ENCODE measurements at places on chromosomes 13 and 19. TPM values are rescaled to one million over a fixed set of nuclear protein-coding genes. Genes with fewer than 3 reads are reported as not detected.
A peak's percentile ranks its signal among the peaks of the same experiment; 100 is the strongest.

GRCh38 chr19:40810160-40810559, 11.2 kb downstream of the EGLN2 start:
- H3K4me1 ChIP-seq, result peaks cover 14% of the 10 kb centered on the region
- 0 out of 2 replicates have a peak, but pooled peaks cover 9% of the 10 kb centered on the region for H3K36me3 ChIP-seq
- peak overlapping the region; percentile 74 for H3K4me3 ChIP-seq
- peak overlapping the region; percentile 49 for H3K27ac ChIP-seq
- no peaks in the 10 kb centered on the region for H3K27me3 ChIP-seq

- peak overlapping the region; percentile 61 for H3K27ac ChIP-seq
- H3K27me3 ChIP-seq, result no peaks in the 10 kb centered on the region
- H3K4me3 ChIP-seq, result peak overlapping the region; percentile 80
- DNase-seq, result peak; percentile 58
- no peaks in the 10 kb centered on the region for H3K36me3 ChIP-seq
These were observed 17.5 kb downstream of the SYDE1 start for GRCh38 chr19:15124572-15125231.

DNA sequence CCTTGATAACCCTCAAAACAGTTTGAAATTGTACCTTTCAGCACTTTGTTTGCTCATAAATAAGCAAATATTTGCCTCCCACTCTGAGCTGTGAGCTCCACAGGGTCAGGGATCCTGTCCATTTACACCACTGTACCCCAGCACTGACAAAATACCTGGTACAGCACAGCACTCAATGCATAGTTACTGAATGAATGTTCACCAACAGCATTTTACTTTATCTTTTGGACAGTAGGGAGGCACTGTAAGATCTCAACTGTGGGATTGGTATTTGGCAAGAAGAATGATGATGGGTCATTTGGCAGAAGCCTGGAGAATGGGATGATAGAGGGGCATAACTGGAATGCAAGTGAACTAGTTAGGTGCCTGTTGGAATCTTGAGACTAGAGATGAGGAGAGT, 127.2 kb upstream of the ARGLU1 start:
- no peak for DNase-seq
- H3K27me3 ChIP-seq, result no peaks in the 10 kb centered on the region
- no peaks in the 10 kb centered on the region for H3K36me3 ChIP-seq
- H3K27ac ChIP-seq, result no peak overlapping the region

Gene ZNF132
- total RNA-seq, result 6.1 TPM

GRCh38 chr13:48431431-48431830, 18.5 kb upstream of the LPAR6 start:
- no peaks in the 10 kb centered on the region for H3K36me3 ChIP-seq
- peaks cover 22% of the 10 kb centered on the region for H3K4me1 ChIP-seq
- H3K27me3 ChIP-seq, result no peaks in the 10 kb centered on the region
- DNase-seq, result peak; percentile 30

DNA sequence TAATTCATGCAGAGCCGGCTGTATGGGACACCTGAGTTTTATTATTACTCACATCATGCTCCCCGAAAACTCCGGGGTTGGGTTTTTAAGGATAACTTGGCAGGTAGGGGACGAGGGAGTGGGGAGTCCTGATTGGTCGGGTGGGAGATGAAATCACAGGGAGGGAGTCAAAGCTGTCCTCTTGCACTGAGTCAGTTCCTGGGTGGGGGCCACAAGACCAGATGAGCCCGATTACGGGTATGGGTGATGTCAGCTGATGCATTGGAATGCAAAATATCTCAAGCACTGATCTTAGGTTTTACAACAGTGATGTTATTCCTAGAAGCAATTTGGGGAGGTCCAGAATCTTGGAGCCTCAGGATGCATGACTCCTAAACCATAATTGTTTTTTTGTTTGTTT, 18.6 kb upstream of the COG3 start:
- no peak overlapping the region for H3K27ac ChIP-seq
- no peaks in the 10 kb centered on the region for H3K27me3 ChIP-seq
- no peak overlapping the region for H3K4me3 ChIP-seq
- H3K36me3 ChIP-seq, result no peaks in the 10 kb centered on the region
- no peaks in the 10 kb centered on the region for H3K4me1 ChIP-seq
- DNase-seq, result peak; percentile 69

GRCh38 chr13:50130123-50130946, 115.1 kb downstream of the KCNRG start:
- peak overlapping the region; percentile 68 for H3K4me3 ChIP-seq
- no peaks in the 10 kb centered on the region for H3K27me3 ChIP-seq
- no peaks in the 10 kb centered on the region for H3K36me3 ChIP-seq
- H3K4me1 ChIP-seq, result peaks cover 7% of the 10 kb centered on the region

Gene CYP4F22
- total RNA-seq, result not detected

- DNase-seq, result no peak
- no peak overlapping the region for H3K4me3 ChIP-seq
- no peak overlapping the region for H3K27ac ChIP-seq
- no peaks in the 10 kb centered on the region for H3K4me1 ChIP-seq
These were observed 700.0 kb downstream of the SLITRK6 start for GRCh38 chr13:85099245-85099644.

Gene NKPD1
- total RNA-seq, result 0.25 TPM

- H3K36me3 ChIP-seq, result no peaks in the 10 kb centered on the region
- H3K4me3 ChIP-seq, result no peak overlapping the region
- no peak for DNase-seq
- no peaks in the 10 kb centered on the region for H3K27me3 ChIP-seq
- H3K4me1 ChIP-seq, result no peaks in the 10 kb centered on the region
These were observed 687.8 kb downstream of the DIAPH3 start for GRCh38 chr13:59475911-59476310.

DNA sequence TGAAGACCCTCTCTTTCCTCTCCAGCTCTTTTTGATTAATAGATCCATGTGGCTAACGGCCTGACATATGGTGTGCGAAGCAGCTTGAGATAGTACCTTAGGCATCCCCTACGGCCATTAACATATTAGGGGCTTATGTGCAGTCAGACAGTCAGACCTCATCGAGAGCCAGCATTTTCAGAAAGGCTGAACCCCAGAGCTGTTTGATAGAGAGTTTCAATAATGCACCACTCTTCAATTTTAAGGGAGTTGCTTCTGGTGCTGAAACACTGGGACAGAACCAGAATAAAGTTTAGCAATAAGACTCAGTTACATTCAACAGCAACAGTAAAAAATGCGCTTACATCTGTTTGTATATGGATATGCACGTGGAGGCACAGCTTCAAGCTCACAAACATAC, 10.8 kb downstream of the POU4F1 start:
- no peaks in the 10 kb centered on the region for H3K36me3 ChIP-seq
- no peak overlapping the region for H3K4me3 ChIP-seq
- no peak for DNase-seq
- no peaks in the 10 kb centered on the region for H3K4me1 ChIP-seq
- H3K27ac ChIP-seq, result no peak overlapping the region

DNA sequence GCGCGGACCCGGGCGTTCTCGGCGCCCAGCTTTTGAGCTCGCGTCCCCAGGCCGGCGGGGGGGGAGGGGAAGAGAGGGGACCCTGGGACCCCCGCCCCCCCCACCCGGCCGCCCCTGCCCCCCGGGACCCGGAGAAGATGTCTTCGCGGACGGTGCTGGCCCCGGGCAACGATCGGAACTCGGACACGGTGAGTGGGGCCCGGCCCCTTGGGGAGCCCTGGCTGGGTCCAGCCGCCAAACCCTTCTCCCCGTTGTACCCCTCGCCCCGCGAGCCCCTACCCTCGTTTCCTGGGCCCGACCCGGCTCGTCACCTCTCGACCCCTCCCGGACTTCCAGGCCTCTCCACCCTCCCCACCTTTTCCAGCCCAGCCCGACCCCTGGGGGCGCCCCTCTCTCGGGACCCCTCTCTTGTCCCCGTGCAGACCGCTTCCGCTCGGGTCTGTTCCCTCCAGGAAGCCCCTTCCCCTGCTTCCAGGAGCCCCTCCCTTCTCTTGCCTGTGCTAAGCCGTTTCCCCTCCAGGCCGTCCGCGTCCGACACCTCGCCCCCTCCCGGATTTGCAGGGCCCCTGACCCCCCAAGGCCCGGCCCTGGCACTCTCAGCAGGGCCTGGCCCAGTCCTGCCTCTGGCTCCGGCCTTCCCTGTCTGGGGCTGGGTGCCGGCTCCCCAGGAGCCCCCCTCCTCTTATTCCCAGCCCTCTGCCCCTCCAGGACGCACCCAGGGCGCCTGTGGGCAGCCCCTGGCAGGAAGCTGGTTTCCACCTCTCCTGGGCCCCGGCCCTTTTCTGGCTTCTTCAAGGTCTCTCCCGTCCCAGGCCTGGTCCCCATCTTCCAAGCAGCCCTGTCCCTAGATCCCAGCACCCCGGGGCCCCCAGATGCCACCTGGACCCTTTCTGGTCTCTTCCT, 632 bp downstream of the MARK4 start:
- H3K36me3 ChIP-seq, result no peaks in the 10 kb centered on the region
- peaks cover 16% of the 10 kb centered on the region for H3K4me1 ChIP-seq
- DNase-seq, result peak; percentile 56

DNA sequence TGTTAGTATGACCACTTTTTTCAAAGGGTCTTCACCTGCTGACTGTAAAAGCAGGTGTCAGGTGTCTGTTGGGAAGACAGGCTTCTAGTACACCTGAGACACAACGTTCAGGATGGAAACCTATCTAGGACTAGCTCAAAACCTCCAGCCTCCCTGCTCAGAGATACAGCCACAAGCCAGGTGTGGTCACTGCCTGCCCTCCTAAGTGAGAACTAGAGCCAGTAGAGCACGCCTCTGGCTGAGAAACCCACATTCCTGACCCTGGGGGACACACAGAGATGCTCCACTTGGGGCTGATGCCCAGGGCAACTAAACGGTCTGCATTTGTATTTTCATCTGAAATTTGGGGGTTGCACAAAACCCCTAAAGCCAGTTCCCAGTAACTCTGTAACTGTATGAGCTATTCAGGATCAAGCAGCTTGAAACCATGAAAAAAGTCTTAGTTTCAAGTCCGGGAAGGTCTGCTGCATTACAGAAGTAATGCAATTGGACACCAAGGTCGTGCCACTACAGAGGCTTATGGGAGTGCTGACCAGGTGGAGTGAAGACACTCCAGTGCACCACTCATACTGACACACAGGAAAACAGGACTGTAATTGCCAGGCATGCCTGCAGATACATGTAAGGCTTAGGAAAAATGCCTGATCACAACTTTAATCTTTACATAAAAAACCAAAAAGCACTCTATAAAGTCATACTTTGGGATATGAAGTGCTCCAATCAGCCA, 27.8 kb downstream of the ANKRD10 start:
- no peaks in the 10 kb centered on the region for H3K4me1 ChIP-seq
- no peaks in the 10 kb centered on the region for H3K27me3 ChIP-seq
- no peak overlapping the region for H3K4me3 ChIP-seq
- H3K36me3 ChIP-seq, result no peaks in the 10 kb centered on the region

Data from GM23248 (cell line).